ENCODE measurements at places on chromosomes 13 and 19.

- no peaks in the 10 kb centered on the region for H3K27me3 ChIP-seq
- H3K4me3 ChIP-seq, result no peak overlapping the region
These were observed 6.1 kb upstream of the C13orf46 start for GRCh38 chr13:113979791-113980471.

- H3K4me3 ChIP-seq, result no peak overlapping the region
- no peaks in the 10 kb centered on the region for H3K36me3 ChIP-seq
- H3K27ac ChIP-seq, result no peak overlapping the region
- peak; percentile 20 for DNase-seq
- no peaks in the 10 kb centered on the region for H3K27me3 ChIP-seq
These were observed 532.7 kb upstream of the SPRY2 start for GRCh38 chr13:80873589-80873988.

- H3K36me3 ChIP-seq, result peaks cover 48% of the 10 kb centered on the region
- DNase-seq, result peak; percentile 86
- H3K27me3 ChIP-seq, result no peaks in the 10 kb centered on the region
- peaks cover 22% of the 10 kb centered on the region for H3K4me1 ChIP-seq
These were observed at the start of gene ZNF331 for GRCh38 chr19:53537521-53538377. Gene ZNF331 (plus strand): TSS chr19:53538145. CDS start chr19:53569377, 31,232 bp downstream.

- no peaks in the 10 kb centered on the region for H3K4me1 ChIP-seq
- no peaks in the 10 kb centered on the region for H3K27me3 ChIP-seq
- no peak for DNase-seq
- no peak overlapping the region for H3K4me3 ChIP-seq
- H3K36me3 ChIP-seq, result no peaks in the 10 kb centered on the region
- H3K27ac ChIP-seq, result no peak overlapping the region
These were observed 17.5 kb upstream of the ZNF492 start for GRCh38 chr19:22616659-22617058.

Measured in activated CD8-positive, alpha-beta T cell treated with anti-CD3 and anti-CD28 coated beads, Interleukin-2, amount 10 ng/mL, durations not matched to agents 7 days and 5 days (primary cell).